Lung (tissue), 17 donors: ENCODE measurements at places on chromosomes 1 and 21. TPM values are rescaled to one million over a fixed set of nuclear protein-coding genes. Genes with fewer than 3 reads are reported as not detected.
A peak's percentile ranks its signal among the peaks of the same experiment; 100 is the strongest.

ELAVL4 gene
- polyA plus RNA-seq, result 0.03 TPM

TOR1AIP1 gene
- polyA plus RNA-seq, result 20.4 TPM

CBR3 gene
- polyA plus RNA-seq, result 9.0 TPM

CAMK2N1 gene
- 24.0 TPM for polyA plus RNA-seq

PRDM16 gene
- 5.0 TPM for polyA plus RNA-seq

GRCh38 chr1:156276532-156276931 lies 6.1 kb downstream of the SMG5 start:
- no peak for DNase-seq

DNA sequence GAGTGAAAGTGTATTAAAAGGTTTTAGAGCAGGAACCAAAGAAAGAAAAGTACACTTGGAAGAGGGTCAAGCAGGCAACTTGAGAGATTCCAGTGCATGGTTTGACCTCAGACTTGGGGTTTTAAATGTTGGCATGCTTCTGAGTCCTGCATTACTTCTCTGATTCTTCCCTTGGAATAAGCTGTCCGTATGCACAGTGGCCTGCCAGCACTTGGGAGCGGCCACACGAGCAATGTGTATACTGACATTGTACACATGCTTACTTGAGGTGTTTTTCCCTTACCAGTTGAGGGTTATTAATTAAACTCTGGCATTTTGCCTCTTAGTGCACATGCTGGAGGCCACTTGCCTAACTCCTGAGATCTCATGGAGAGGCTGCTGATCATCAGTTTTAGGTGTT lies 786.6 kb upstream of the RGS18 start:
- peak; percentile 64 for DNase-seq

DNA sequence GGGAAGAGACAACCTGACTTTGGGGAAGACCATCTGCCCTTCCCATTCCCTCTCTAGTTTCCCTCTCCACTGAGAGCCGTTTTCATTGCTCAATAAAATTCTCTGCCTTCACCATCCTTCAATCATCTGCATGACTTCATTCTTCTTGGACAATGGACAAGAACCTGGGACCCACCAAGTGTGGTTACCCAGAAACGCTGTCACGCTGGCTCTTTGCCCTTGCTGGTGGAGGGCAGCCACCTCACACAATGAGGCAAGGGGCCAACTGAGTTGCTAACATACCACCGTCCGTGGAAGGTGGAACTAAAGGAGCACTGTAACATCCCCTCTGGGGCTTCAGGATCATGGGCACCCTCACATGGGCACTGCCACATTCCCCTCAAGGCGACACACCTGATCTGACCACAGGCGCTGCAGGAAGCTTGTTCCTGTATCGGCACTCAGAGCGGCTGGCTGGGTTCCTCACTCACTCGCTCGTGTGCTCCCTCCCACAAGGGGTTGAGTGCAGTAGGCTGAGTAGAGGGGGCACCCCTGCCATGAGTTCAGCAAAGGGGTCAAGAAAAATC lies 652.4 kb downstream of the PLPP3 start:
- DNase-seq, result no peak

DNA sequence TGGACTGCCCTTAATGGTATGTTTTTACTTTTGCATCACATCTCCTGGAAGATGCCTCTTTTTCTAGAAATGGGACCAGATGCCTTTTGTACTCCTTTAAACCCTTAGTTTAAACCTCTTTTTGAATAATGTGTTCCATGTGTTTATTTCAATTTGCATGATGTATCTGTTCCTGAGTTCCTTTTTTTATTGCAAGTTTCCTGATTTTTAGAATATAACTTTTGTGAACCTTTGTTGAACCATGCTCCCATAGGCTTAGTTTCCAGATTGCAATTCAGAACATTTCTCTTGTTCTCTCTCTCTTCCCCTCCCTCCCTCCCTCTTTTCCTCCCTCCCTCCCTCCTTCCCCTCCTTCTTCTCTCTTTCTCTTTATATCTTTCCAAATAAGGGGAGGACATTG lies 81.9 kb downstream of the RGL1 start:
- DNase-seq, result no peak

GRCh38 chr1:111850109-111850508 lies 94.4 kb downstream of the DDX20 start:
- DNase-seq, result no peak
